Heart right ventricle (tissue), 16 donors: ENCODE measurements at places on chromosomes 7 and 10. TPM values are rescaled to one million over a fixed set of nuclear protein-coding genes. Genes with fewer than 3 reads are reported as not detected.

Gene PDIA4
- 64.5 TPM for polyA plus RNA-seq

Gene PIP
- not detected for polyA plus RNA-seq

Gene WNT8B
- not detected for polyA plus RNA-seq

Gene SPAG6
- not detected for polyA plus RNA-seq

Gene TRPV5
- not detected for polyA plus RNA-seq

Gene NPVF
- polyA plus RNA-seq: not detected

Gene TMEM26
- polyA plus RNA-seq: 0.88 TPM
